ENCODE measurements at places on chromosomes 2 and 18. TPM values are rescaled to one million over a fixed set of nuclear protein-coding genes. Genes with fewer than 3 reads are reported as not detected.

RGPD3 gene
- total RNA-seq: 1.6 TPM

DNA sequence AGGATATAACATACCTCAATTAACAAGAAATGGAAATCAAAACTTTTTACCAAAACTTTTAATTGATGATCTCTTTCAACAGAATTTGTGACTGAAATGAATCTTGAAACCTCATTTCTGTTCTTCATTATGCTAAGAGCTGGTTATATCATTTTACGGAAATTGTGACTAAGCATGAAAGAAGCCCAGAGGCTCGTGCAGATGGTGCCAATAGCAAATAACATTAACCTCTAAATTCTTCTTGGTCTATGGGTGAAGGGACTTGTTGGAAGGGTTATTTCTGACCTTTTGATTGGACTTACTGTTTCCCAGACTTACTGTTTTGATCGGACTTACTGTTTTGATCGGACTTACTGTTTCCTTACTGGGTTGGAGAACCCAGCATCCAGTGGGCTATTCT is 435.6 kb downstream of the TDRD15 start:
- no peak for DNase-seq

DNA sequence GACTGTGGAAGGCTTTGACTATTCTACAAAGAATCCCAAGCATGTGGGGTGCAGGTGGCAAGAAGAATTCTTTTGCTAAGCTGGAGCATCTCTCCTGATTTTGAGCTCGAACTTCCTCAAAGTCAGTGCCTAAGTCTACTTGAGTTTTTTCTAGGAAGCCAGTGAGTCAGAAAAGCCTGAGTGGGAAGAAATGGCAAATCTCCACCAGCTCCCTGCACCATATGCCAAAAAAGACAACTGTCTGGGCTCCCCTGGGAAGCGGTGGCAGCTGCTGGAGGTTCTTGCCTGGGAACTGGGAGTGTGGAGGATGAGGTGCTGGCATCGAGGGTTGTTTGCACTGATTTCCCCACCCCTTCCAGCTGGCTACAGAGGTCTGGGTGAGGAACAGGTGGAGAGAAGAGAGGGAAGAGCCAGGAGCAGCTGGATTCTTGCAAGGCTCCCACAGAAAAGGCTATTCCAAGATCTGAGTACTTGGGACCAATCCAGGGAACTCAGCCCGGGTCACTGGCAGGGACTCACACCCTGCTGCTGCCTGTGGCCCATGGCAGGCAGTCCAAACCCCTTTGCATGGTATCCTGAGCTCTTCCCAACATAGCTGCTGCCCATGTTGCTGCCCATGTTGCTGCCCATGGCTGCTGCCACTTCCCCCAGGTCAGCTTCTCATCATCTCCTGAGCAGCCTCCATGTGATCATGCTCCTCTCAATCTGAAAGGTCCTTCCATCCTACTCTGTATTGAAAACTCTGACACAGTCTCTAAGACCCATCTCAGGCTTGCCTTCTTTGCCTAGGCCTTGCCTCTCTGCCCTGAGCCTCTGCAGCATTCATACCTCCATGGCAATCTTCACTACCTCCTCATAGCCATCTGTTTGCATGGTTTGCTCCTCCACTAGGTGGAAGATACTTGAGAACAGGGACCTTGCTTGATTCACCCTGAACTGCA is 128.3 kb upstream of the SPATS2L start:
- no peak for DNase-seq

GRCh38 chr2:20110876-20111275 is 59.4 kb upstream of the LAPTM4A start:
- no peak for DNase-seq

GRCh38 chr2:141766225-141766624 is 364.6 kb downstream of the LRP1B start:
- no peak for DNase-seq
